ENCODE measurements at places on chromosomes 1 and 21.

DNA sequence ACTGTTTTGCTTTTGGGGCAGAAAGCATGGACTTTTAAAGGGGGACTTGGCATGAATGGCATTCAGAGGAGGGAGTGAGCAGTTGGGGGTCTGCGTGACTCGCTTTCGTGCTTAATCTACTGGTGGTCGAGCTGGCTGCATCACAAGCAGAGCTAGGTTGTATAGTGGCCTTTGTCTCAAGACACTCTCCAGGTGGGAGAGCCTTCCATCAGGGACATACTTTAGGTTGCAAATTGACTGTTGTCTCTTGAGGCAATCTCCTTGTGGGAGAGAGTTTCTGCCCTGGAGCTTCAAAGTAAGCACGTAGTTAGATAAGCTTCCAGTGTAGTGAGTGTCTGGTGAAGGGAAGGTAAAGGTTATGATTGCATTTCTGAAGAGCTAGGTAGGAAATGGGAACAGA, 93.9 kb downstream of the C1orf21 start:
- DNase-seq: no peak

GRCh38 chr1:234887016-234887900, 241.4 kb downstream of the TOMM20 start:
- no peak for DNase-seq

DNA sequence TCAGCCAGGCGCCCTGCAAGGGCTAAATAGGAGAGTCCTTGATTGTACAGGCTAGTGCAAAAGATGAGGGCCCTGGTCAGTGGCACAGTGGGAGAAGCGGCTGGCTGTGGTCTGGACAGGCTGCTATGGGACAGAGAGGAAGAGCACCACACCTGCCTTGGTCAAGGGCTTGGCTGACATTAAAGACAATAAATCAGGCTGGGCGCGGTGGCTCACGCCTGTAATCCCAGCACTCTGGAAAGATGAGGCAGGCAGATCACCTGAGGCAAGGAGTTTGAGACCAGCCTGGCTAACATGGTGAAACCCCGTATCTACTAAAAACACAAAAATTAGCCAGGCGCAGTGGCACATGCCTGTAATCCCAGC, 62.9 kb downstream of the NID1 start:
- no peak for DNase-seq

DNA sequence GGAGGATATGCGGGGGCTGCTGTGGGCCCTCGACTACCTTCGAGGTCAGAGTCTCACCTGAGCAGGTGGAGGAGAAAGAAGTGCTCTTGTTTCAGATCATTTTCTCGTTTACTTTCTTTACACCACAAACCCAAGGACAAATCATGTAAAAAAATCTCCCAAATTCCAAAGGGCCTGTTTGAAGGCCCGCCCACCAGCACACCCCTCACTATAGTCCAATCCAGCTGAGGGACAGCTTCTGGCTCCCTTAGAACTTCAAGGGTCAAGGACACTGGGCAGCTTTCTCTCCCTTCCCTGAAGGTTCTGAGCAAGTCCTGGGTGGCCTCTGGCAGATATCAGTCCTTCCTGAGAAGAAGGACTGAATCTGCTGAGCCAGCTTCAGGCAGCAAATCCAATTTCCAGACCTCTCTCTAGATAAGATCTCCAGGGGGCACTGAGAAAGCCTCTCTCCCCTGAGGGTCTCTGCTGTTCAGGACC, 5.5 kb downstream of the STK40 start:
- DNase-seq: no peak

- no peak for DNase-seq
Observed at GRCh38 chr1:79638382-79638781, 631.9 kb upstream of the ADGRL4 start.

DNA sequence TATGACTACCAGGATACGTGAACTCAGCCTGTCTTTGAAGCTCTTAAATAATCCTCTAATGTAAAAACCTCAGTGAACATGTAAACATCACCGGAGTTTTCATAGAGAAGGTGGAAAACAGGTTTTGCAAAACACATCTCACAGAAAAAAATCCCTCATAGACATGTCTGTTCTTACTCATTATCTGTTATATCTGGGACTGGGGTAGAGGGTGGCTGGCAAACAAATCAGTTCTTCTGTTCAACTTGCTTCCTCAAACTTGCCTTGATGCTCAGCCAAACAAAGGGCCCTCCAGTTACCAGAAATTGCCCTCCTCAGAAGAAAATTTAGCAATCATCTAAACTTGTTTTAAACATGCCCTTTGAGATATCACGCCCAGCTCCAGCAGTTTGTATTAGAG, 66.1 kb upstream of the CXADR start:
- no peak for DNase-seq

GRCh38 chr1:200972985-200973742, 50.4 kb downstream of the KIF21B start:
- no peak for DNase-seq

DNA sequence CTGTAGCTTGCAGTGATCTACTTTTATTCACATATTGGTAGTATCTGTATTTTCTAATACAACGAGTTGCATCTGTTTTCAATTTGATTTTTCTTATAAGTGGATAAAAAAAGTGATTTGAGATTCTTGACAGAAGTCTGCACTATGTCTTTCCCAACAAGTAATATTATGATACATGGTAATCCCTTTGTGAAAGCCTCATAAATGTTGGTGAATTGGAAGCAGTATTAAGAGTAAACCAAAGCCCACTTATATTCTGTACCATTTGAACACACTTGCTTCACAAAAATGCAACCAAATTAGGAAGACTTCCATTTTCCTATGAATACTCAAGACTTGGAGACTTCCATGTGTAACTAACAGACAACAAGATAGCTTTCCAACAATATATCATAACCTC, 172.0 kb downstream of the HMCN1 start:
- DNase-seq: no peak
